ENCODE measurements at places on chromosomes 3 and 15.
A peak's percentile ranks its signal among the peaks of the same experiment; 100 is the strongest.

GRCh38 chr3:34053626-34054025 is 255.2 kb downstream of the PDCD6IP start:
- no peak for DNase-seq

GRCh38 chr15:64651601-64652191 is 123.7 kb downstream of the RBPMS2 start:
- DNase-seq: no peak

DNA sequence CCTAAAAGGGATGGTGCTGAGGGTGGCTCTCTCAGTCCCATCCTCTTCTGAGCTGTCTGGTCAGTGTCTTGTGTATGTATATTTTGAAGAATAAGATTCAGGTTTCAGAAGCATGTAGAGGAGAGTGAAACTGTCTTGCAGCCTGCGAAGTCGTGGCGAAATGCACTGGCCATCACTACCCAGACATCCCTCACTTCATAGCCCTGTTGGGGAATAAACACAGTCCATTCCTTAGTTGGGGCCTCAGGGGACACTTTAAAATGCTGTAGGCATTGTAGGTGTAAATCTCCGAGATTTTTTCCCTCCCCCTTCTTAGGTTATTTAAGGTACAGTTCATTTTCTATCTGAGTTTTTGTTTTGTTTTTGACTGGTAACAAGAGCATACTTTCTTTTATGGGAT is 93.8 kb downstream of the DNASE1L3 start:
- no peak for DNase-seq

- DNase-seq: no peak
Observed at GRCh38 chr3:48077815-48078214, 61.6 kb upstream of the MAP4 start.

DNA sequence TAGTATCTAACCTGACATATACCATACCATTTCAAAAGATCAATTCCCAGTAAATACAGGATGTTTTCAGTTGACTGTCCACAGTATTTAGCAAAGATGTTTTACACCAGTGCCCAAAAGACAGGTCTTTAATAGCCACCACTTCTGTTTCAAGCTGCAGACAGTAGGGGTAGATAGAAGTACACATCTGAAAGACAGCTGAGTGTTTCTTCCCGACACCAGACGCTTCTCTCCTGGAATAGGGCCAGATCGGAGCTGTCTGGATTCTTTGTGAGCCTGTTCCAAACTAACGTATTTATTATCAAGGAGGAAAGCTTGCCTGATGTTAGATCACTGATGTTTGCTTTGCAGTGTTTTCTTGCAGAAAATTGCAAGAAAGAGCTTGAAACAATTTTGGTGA is 136.1 kb upstream of the RBMS3 start:
- no peak for DNase-seq

DNA sequence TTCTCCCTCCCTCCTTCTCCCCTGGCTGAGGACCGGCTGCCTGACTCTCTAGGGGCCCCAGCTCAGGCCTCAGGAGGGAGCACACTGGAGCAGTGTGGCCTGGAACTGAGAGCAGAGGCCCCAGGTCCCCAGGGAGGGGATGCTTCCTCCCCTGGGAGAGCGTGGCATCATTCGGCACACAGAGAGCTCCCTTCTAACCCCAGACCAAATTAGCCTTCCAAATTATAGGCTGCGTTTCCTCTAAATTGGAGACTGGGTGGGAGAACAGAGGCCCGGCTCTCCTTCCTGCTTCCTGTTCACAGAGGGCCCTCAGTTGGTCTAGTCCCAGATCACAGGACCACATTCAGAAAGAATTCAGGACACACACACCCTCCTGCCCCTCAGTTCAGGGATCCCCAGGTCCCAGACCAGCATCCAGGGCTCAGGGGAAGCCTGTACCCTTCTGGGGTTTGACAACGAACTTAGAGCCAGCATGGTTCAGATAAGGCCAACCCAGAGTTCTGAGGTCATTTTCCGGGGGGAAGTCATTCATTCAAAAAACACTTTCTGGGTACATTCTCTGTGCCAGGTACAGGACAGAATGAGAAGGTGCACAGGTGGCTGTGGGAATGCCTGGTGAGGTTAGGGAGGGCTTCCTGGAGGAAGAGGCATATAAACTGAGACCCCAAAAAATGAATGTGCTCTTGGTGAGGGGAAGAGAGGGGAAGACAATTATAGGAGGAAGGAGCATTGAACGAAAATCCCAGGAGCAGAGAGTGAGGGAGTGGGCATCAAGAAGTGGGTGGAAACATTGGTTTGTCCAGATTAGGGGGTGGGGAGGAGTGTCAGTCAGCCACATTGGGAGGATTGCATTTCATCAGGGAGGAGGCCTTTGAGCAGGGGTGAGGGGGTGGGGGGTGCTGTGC is 28.4 kb upstream of the RPL29 start:
- DNase-seq: no peak

- DNase-seq: no peak
Observed at GRCh38 chr3:177221744-177222143, 24.5 kb upstream of the TBL1XR1 start.

DNA sequence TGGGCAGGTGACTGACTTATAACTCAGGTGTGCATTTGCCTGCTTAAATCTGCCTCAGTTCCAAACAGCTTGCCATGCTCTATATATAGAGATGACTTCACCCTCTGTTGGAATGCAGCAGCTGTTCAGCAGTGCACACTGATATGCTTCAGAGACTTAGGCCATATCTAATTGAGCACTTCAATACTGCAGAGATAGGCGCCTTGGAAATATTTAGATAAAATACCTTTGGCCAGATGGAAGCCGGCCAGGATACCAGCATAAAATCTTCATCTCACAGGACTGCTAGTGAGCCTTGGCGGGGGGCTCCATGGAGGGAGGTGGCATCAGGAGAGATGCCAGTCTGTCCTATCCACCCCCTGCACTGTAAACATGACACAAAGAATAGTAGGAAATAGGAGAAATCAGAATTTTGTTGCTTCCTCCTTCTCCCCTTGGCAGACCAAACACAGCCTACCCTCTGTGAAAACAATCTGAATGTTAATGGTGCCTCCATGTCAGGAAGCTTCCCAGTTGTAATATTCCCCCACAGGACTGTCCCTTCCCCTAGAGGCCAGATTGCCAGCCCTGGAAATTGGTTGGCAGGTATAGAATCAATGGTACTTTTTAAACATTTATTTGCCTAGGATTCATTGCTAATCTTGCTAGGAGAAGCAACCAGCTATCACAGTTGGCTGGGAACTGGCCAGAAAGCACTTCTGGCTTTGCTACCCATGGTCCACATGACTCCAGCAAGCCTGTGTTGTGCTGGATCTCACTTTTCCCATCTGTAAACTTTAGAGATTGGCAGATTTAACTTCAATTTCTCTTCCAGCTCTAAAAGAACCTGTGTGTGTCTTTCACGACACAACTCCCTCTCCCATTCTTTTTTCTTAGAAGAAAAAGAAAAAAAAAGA is 215.5 kb upstream of the KCNMB2 start:
- DNase-seq: no peak

GRCh38 chr3:126063358-126063965 is 20.5 kb downstream of the SLC41A3 start:
- DNase-seq: no peak

GRCh38 chr3:12898290-12898964 is 57.1 kb upstream of the RPL32 start:
- peak; percentile 42 for DNase-seq

DNA sequence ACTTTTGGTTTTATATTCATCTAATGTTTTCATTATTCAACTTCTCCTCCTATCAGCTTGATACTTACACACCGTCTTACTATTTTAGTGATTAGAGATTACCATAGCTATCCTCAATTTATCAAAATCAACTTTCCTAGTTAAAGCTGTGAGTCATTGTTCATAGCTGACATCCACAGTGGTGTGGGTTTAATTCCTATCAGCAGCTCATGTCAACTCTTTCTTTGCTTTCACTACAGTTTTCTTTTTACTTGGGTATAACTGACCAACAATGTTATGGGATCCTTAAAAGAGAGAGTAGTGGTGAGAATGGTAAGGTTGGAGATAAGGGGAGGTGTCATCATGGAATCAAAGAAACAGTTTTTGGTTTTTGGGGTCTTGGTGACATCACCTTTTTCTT is 112.7 kb downstream of the NFKBIZ start:
- no peak for DNase-seq
